ENCODE measurements at places on chromosomes 1 and 21.

DNA sequence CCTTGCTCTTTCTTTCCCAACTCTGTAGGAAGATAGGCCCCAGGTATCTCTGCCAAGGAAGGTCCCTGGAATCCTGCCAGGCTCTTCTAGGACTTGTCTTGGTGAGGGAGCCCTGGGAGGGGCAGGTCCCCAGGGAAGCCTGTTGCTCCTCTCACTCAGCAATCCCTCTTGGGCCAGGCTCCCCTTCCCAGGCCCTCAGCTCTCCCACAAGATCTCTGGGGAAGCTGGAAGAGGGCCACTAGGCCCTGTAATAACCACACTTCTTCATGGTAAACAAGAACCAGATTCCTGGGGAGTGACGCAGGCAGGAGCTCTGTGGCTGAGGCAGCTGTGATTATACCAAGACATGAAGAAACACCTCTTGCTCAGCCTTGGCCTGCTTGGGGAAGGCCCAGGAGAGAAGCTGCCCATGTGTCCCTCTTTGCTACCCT lies 9.9 kb upstream of the MAPKAPK2 start:
- DNase-seq: no peak

GRCh38 chr21:36698981-36699545 lies at the start of gene SIM2:
TSS of gene SIM2 (plus strand) at chr21:36699115. CDS start at chr21:36699747, 632 bp downstream.
- no peak for DNase-seq

DNA sequence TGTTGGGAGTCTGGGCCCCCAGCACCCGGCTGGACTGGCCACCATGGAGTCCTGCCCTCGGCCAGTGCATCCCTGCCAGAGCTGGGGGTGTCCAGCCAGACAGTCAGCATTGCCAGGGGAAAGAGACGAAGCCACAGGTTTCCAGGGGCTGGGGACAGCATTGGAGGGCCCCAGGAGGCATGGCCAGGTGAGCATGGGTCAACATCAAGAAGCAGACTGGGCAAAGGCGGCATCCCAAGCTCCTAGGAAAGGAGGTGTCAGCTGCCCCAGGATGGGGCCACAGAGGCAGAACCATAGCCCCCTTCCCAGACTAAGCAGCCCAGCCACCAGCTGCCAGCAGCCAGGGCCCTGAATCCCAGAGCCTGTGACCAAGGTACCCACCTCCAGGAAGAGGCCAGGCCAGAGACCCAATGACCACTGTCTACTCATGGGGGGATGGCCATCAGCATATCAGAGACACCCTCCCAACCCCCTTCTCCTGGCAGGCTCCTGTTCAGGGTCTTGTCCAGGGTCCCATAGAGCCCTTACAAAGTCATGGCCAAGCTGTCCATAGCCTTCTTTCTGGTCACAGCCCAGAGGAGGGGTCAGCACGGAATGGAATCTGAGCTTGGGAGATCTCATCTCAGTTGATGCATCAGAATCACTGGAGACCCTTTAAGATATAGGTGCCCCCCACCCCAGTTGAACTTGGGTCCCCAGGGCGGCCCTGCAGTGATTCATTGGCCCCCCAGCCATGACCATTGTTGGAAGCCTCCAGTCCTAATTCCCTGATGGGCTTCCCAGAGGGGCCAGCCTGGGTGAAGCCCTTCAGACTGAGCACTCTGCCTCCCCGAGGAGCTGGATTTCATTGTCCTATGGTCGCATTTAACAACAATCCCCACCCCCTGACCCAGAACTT lies 32.5 kb downstream of the WNT3A start:
- no peak for DNase-seq

GRCh38 chr21:42049578-42050430 lies 21.3 kb upstream of the UMODL1 start:
- DNase-seq: no peak

GRCh38 chr1:167431261-167431908 lies 86.9 kb downstream of the CD247 start:
- no peak for DNase-seq

GRCh38 chr1:239044829-239045228 lies 341.5 kb upstream of the CHRM3 start:
- no peak for DNase-seq

DNA sequence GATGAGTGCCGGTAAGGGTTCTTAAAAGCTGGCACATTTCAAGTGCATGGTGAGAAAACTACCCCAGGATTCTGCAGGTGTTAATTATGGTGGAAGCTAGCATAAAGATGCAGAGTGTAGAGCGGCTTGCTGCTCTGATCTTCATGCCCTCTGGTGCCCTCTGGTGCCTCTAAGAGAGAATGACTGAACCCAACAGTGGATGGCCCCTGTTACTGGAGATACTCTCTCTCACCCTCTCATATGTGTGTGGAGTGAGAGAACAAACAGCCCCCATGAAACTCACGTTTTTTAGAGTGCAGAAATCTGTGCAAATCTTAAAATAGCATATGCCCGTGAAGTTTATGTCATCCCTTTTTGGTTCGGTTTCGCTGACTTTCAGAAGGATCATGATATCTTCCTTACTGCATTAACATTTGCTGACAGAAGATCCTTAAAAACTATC lies 90.0 kb downstream of the GRIK1 start:
- no peak for DNase-seq

DNA sequence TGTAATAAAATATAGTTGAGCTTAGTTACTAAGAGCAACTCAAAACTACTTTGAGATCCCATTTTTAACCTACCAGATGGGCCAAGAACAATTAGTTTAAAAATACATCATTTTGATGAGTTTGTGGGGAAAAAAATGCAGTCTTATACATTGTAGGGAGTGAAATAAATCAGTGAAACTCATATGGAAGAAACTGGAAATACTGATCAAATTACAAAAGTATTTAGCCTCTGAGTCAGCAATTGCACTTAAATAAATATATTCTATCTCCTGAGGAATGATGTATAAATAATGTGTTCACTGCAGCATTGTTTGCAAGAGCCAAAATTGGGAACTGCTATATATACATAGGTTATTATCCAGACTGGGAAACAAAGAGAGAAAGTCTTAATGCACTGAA lies 4.6 kb upstream of the SMCP start:
- DNase-seq: no peak

- DNase-seq: no peak
Observed at GRCh38 chr1:113654883-113655282, 104.4 kb downstream of the PHTF1 start.

- no peak for DNase-seq
Observed at GRCh38 chr21:28734522-28735175, 258.0 kb downstream of the LTN1 start.

DNA sequence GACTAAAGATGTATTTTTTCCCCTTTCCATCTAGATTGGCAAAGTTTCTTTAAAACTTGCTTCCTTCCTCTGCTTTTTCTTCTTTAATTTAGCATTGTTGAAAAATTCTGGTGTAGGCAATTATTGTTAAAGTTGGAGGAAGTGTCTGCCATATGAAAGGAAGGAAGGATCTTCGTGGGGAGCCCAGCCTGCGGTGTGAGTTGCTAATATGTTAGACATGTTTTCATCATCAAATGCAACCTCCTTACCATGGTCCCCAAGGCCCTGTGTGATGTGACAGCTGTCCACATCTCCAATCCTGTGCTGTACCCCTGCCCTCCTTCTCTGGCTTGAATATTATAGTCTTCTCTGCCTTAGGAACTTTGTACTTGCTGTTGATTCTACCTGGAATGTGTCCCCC lies 81.0 kb upstream of the ZBTB18 start:
- no peak for DNase-seq

- no peak for DNase-seq
Observed at GRCh38 chr1:53073287-53073686, 11.3 kb downstream of the PODN start.
